ENCODE measurements at places on chromosomes 12 and 14. TPM values are rescaled to one million over a fixed set of nuclear protein-coding genes. Genes with fewer than 3 reads are reported as not detected.

The PRR4 gene
- 0.98 TPM for total RNA-seq

The RIPK3 gene
- total RNA-seq, result 39.2 TPM

DNA sequence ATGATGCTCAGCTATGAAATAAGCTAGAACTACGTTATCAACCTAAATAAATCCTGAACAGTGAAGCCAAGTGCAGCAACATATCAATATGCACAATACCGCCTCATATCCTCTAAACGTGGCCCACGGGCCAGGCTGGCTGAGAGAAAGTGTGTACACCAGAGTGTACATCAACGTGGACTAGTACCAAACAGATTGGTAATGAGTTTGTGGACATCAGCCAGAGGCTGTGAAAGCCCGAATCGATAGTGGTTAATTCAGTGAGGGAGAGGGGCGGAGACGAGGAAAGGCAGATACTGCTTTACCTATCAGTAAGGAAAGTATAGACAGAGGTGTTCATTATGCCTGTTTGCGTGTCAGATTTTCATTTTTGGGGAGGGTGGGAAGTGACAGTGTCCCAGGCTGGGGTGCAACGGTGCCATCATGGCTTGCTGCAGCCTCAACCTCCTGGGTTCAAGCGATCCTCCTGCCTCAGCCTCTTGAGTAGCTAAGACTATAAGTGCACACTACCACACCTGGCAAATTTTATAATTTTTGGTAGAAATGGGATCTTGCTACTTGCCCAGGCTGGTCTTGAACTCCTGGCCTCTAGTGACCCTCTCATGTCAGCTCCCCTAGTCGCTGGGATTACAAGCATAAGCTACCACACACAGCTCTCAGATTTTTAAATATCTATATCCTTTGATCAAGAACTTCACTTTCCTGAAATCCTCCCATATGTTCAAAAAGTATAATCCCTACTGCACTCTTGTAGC, 50.1 kb downstream of the ANAPC7 start:
- no peaks in the 10 kb centered on the region for H3K27me3 ChIP-seq
- DNase-seq, result no peak
- H3K27ac ChIP-seq, result no peak overlapping the region
- H3K4me3 ChIP-seq, result no peak overlapping the region

DNA sequence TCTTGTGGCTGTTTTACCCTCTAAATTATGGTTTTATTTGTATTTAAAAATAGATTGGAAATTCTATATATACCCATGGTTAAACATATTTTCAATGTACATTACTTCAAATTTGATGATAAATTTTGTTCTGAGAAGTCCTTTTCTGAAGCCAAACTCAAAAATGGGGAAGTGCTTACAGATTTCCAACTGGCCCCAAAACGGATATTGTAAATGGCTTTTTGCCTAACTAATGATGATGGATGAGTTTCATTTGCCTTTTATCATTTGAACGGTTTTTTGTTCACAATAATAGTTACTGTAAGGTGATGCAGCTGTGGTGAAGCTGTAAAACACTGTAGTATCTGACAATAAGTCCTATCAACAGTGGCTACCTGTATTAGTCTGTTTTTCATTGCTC, 136.9 kb downstream of the FUT8 start:
- no peak overlapping the region for H3K4me3 ChIP-seq
- peaks cover 1% of the 10 kb centered on the region for H3K36me3 ChIP-seq
- H3K27ac ChIP-seq, result no peak overlapping the region
- peaks cover 33% of the 10 kb centered on the region for H3K4me1 ChIP-seq

DNA sequence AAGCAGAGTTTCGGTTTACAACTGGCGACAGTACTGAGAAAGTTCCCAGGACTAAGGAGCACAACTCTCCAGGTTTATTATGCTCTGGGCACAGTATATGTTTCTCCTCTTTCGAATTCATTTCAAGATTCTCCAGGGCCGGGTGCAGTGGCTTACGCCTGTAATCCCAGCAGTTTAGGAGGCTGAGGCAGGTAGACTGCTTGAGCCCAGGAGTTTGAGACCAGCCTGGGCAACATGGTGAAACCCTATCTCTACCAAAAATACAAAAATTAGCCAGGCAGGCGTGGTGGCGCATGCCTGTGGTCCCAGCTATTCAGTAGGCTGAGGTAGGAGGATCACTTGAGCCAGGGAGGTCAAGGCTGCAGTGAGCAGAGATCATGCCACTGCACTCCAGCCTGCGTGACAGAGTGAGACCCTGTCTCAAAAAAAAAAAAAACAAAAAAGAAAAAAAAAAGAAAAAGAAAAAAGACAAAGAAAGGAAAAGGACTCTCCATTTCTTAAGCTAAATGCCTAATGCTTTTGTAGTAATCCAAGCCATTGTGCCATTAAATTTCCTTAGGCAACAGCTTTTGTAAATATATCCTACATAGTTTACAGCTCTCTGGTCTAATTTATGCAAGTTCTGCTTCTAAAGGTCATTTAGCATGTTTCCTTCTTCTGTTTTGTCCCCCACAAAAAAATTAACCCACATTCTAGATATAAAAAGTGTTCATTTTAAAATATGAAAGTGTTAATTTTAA, 34.8 kb downstream of the ATL1 start:
- no peak overlapping the region for H3K27ac ChIP-seq
- H3K4me1 ChIP-seq, result no peaks in the 10 kb centered on the region
- DNase-seq, result no peak
- no peaks in the 10 kb centered on the region for H3K27me3 ChIP-seq
- no peak overlapping the region for H3K4me3 ChIP-seq

The LRRC43 gene
- not detected for total RNA-seq

- no peaks in the 10 kb centered on the region for H3K4me1 ChIP-seq
- no peaks in the 10 kb centered on the region for H3K27me3 ChIP-seq
- no peaks in the 10 kb centered on the region for H3K36me3 ChIP-seq
- H3K4me3 ChIP-seq, result no peak overlapping the region
- DNase-seq, result no peak
Observed at GRCh38 chr14:52961060-52961639, 10.3 kb upstream of the FERMT2 start.

GRCh38 chr12:99911081-99911480, 73.7 kb downstream of the ANKS1B start:
- DNase-seq, result no peak
- H3K36me3 ChIP-seq, result no peaks in the 10 kb centered on the region
- H3K27me3 ChIP-seq, result no peaks in the 10 kb centered on the region

DNA sequence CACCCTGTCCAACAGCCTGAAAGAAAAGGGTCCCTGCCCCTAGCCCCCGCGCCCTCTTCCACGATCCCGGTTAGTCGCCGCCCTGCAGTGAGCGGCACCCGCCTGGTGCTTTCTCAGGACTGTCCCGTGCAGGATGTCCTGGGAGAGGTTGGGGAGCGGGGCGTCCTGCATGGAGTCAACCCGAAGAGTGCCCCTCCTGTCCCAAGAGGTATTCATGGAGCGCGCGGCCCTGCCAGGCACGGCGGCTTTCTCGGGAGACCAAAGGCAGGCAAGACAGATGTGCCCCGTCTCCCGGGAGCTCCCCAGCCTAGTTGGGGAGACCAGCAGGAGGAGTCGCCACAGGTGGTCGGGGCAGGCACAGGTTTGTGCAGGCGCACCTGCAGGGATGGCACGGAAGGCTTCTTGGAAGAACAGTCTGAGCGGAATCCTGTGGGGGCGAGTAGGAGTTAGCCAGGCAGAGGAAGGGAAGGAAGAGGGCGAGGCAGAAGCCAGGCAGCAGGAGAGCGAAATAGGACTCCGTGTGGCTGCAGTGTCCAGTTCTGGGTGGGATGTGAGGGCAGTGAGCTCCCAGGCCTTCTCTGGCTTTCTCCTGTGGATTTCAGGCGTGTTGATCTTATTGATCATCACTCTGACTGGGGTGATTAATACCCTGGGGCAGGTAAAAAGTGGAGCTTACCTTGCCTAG, 723 bp downstream of the SIVA1 start:
- H3K27me3 ChIP-seq, result no peaks in the 10 kb centered on the region
- peaks cover 34% of the 10 kb centered on the region for H3K4me1 ChIP-seq
- peaks cover 43% of the 10 kb centered on the region for H3K36me3 ChIP-seq
- H3K4me3 ChIP-seq, result peak overlapping the region; percentile 88
- peak overlapping the region; percentile 41 for H3K27ac ChIP-seq

The DHRS2 gene
- total RNA-seq, result not detected
